ENCODE measurements at places on chromosomes 16 and 17.

GRCh38 chr17:65235284-65235683 lies 98.1 kb downstream of the RGS9 start:
- no peak for DNase-seq

DNA sequence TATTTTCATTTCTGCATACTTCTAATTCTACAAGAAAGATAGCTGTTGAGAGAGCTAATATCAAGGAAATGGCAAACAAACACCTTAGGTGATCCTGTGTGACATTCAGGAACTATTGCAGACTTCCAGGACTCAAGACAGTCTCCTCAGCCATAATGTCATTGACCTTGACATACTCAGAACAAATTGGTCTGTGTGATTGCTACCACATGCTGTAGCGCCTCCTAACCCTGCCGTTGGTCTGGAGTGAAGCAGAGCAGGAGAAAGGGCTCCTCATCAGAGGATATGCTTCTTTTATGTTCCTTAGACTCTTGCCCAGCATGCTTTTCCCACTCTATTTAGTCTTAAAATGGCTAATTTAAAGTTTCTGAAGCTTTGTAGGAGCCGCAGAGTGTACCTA lies 194.2 kb upstream of the TBX2 start:
- no peak for DNase-seq

DNA sequence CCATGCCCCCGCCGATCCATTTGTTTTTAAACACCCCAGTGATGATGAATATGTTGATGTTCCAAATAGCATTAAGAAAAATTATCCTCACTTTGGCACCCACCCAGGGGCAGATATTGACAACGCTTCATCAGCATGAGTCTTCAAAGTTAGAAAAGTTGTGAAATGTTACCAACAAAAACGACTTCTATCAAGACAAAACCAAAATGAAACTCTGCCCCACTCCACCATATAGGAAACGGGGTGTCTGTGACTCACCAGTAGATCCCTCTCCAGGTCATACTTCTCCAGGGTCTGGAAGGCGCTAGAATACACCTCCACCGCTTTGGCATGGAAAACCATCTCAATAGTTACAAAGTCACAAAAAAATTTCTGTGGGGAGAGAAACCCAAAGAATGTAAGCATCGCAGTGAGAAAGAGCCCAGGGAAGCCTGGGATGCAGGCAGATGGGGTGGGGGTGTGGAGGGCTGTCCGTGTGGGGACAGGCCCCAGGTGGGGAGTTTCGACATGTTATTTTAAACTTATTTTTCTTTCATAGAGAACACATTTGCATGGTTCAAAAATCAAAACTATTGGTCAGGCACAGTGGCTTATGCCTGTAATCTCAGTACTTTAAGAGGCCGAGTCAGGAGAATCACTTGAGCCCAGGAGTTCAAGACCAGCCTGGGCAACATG lies 10.2 kb downstream of the CIBAR2 start:
- no peak for DNase-seq

DNA sequence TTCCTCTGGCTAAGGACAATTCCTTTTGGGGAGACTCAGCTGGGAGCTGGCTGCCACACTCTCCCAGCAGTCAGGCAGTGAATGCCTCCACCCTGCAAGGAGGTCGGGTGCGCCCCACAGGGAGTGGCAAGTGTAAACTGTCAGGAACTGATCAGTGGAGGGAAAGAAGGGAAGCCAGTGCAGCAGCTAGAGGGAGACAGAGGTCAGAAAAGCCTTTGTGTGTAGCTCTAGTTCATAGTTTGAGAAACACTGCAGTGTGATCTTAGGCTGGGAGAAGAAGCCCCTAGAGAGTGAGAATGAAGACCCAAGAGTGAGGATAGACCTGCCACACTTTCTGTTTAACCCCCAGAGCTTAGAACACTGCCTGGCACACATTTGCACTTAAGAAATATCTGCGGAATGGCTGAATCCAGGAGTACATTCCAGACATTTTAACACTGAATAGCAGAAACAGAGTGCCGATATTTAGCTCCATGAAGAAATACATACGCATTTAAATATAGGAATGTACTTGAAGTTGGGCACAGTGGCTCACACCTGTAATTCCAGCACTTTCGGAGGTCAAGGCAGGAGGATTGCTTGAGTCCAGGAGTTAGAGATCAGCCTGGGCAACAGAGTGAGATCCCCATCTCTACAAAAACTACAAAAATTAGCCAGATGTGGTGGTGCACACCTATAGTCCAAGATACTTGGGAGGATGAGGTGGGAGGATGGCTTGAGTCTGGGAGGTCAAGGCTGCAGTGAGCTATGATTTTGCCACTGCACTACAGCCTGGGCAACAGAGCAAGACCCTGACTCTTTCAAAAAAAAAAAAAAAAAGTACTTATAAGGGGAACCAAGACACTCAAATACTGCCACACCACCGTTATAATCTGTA lies 11.1 kb upstream of the SLC5A11 start:
- DNase-seq: no peak

DNA sequence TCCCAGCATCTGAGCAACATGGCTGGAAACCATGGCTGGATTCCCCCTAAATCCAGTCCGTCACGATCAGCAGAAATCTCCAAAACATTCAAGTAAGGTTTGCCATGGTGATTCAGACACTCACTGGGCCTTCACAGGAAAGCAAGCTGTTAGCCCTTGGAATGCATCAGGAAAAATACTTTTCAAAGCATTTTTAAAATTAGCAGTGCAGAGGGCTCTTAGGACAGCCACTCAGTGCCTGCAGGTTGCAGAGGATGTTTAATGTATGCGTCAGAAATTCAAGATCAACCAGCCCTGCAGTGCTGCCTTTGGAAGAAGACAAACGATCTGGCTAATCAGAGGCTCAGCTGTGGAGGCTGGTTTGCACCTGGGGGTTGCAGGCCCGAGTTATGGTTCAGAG lies 50.3 kb downstream of the FOXL1 start:
- DNase-seq: no peak
